ENCODE measurements at places on chromosomes 16 and 17. TPM values are rescaled to one million over a fixed set of nuclear protein-coding genes. Genes with fewer than 3 reads are reported as not detected.

The ALOX15 gene
- total RNA-seq = 6.3 TPM

The ITGAE gene
- total RNA-seq = 25.3 TPM

The SPPL2C gene
- total RNA-seq = not detected

The ITFG1 gene
- total RNA-seq = 41.4 TPM

The SHISA9 gene
- not detected for total RNA-seq

The GPR179 gene
- total RNA-seq = 0.13 TPM

The C1QBP gene
- total RNA-seq = 73.4 TPM

The MYL11 gene
- not detected for total RNA-seq

- H3K27ac ChIP-seq = peak overlapping the region; percentile 90
- peaks cover 84% of the 10 kb centered on the region for H3K4me1 ChIP-seq
- no peaks in the 10 kb centered on the region for H3K27me3 ChIP-seq
- peak; percentile 90 for DNase-seq
- no peaks in the 10 kb centered on the region for H3K36me3 ChIP-seq
Measured at GRCh38 chr16:84603140-84603816, 14.6 kb downstream of the COTL1 start.

DNA sequence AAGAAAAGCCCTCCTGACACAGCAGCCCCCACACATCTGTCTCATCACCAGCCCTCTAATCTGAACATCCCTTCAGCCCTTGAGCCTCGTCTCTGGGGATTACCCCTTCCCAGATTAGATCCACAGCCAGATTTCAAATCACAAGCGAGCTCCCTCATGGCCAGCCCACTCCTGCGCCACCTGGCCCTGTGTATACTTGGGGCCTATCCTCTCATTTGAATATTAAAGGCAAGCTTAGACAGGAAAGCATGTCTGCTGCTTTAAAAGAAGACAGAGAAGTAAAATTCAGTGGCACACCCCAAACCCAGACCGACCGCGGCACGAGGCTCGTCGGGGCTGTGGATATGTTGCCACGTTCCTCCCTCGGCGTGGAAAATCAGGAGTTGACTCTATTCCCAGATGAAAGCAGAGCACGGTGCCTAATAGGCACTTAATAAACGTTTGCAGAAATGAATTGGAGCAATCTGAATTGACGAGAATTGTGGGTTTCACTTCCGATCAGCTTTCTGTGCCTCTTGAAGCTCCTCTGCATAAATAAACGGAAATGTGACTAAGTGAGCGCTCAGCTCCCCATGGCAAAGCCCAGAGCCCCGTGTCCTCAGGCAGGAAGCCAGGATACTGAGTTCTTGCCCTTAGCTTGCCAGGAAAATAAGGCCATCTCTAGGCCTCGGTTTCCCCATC, 108.0 kb downstream of the CCDC182 start:
- no peak overlapping the region for H3K27ac ChIP-seq
- no peaks in the 10 kb centered on the region for H3K36me3 ChIP-seq
- no peak for DNase-seq
- H3K4me1 ChIP-seq = no peaks in the 10 kb centered on the region
- no peaks in the 10 kb centered on the region for H3K27me3 ChIP-seq
- H3K4me3 ChIP-seq = no peak overlapping the region

DNA sequence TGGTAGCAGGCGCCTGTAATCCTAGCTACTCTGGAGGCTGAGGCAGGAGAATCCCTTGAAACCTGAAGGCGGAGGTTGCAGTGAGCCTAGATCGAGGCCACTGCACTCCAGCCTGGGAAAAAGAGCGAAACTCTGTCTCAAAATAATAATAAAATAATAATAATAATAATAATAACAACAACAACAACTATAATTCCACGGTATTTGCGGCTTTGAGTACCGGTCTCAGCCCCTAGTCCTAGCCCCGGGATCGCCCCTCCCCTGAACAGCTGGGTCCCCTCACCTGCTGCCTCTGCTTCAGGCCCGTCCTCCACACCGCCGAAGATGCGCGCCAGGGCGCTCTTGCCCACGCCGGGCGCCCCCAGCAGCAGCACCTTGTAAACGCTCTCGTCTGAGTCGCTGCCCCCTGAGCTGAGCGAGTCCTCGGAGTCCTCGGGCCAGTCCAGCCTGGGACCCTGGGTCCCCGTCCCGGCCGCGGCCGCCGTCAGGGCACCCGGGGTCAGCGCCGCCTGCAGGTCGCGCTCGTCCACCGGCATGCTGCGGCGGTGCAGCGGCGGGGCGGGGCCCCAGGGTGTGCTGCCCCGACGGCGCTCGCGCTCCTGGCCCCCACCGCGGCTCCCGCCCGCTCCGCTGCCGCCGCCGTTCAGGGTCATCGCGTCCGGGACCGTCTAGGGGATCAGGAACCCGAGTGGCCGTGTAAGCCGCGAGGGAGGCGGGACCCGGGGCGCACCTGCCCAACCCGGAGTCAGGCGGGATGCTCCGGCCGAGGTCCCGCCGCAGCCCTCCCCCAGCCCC, 611 bp downstream of the RRAD start:
- DNase-seq = peak; percentile 60
- H3K4me1 ChIP-seq = peaks cover 55% of the 10 kb centered on the region
- peak overlapping the region; percentile 80 for H3K27ac ChIP-seq
- peak overlapping the region; percentile 61 for H3K4me3 ChIP-seq

- peak overlapping the region; percentile 77 for H3K27ac ChIP-seq
- peaks cover 46% of the 10 kb centered on the region for H3K4me1 ChIP-seq
- H3K27me3 ChIP-seq = no peaks in the 10 kb centered on the region
- no peak overlapping the region for H3K4me3 ChIP-seq
- DNase-seq = peak; percentile 65
- H3K36me3 ChIP-seq = no peaks in the 10 kb centered on the region
Measured at GRCh38 chr17:17750881-17751280, 69.6 kb downstream of the RAI1 start.

All from upper lobe of left lung (tissue), 6 donors.